ENCODE measurements at places on chromosomes 4 and X.

DNA sequence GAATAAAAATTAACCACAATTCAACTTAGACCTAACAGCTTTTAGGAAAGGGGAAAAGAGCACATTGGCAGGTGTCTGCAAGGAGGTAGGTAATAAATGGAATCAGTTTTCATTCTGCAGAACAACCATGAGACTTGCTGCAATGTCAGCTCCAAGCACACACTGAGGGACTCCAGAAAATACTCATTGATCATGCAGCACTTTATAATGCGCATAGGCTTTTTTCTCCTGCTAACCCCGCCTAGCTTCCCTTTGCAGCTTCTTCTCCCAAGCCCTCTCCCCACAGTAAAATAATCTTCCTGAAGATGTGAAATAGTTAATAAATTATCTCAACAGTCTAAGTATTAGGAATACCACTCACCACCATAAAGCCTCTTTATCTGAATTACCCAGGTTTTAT, 36.9 kb downstream of the ANKRD17 start:
- no peak for DNase-seq

GRCh38 chrX:960821-961220, 251.6 kb downstream of the CRLF2 start:
- no peak for DNase-seq

DNA sequence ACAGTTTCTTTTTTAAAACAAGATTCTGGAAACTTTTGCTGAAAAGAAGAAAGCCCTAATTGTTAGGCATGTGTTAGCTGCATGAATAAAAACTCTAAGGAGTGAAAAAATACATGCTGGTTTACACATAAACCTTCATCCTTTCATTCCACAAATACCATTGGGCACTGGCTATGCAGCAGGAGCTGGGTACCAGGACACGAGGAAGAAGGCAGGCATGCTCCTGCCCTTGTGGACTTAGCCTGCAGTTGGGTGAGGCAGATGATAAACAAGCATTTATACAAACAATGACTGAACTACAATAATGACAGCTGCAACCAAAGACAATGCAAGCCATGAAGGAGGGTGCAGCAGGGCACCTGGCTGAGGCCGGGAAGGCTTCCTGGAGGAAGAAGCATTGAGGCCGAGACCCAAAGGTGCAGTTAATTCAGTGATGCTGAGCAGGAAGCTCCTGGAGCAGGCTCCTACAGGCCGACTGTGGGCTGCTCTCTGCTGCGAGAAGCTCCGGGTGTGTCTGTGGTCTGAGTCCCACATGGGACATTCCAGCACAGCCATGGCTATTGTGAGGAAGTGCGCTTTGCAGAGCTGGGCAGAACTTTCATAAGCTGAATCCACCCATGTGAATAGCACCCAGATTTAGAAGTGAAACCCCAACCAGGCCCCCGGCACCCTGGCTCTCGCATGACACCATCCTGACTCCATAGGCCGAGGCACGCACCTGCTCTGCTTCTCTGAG, 44.0 kb upstream of the MXD4 start:
- no peak for DNase-seq

DNA sequence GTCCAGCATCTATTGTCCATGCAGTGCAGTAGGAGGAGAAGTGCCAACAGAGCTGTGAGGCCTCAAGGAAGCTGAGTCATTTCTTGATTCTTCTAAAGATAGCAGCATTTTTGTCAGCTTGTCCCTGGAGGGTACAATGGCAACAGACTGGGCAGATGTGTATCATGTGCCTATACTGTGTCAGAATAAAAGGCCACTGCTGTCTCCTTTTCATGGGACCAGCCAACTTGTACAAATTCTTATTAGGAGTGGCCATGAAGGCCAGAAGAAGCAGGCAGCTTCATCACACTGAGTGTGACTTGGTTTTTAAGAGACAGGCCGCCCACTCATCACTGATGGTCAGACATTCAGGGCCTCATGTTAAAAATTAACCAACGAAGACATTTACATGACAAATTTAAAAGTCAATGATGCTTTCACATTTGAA, 185.0 kb upstream of the FAM241A start:
- DNase-seq, result no peak

DNA sequence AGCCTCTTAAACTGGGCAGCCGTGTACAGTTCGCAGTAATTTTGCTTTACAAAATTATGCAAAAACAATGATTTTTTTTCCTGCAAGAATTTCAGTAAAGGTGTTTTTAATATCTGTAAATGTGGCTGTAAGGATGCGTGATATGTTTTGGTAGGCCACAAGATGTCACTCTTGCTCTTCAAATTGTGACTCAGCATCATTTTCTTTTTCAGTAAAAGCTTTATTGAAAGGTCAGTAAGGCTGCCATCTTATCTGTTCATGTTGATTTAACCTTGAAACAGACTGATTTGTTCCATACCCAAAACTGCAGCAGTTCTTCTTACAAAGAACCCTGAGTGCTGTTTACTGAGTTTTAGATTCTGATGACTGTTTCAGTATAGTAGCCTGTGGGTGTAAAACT, 39.9 kb downstream of the TXLNG start:
- no peak for DNase-seq

GRCh38 chrX:133869270-133869669, 116.1 kb downstream of the GPC3 start:
- DNase-seq, result no peak

DNA sequence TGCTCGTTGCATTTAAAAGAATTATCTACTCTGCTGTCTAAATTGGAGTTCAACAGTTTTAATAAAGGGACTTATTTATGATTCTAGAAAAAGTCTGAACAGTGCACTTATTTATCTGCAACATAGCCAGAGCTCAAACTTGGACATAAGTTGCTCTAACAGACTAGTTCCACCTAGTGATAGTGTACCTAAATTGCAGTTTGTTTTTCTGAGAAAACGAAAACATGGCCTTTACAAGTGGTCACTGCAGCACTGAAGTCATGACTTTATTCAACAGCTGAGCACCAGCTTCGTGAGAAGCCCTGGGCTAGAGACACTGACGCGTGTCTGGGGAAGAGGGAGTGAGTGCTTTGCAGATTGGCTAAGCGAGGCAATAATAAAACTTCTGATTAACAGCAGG, 77.3 kb upstream of the IGSF1 start:
- no peak for DNase-seq

DNA sequence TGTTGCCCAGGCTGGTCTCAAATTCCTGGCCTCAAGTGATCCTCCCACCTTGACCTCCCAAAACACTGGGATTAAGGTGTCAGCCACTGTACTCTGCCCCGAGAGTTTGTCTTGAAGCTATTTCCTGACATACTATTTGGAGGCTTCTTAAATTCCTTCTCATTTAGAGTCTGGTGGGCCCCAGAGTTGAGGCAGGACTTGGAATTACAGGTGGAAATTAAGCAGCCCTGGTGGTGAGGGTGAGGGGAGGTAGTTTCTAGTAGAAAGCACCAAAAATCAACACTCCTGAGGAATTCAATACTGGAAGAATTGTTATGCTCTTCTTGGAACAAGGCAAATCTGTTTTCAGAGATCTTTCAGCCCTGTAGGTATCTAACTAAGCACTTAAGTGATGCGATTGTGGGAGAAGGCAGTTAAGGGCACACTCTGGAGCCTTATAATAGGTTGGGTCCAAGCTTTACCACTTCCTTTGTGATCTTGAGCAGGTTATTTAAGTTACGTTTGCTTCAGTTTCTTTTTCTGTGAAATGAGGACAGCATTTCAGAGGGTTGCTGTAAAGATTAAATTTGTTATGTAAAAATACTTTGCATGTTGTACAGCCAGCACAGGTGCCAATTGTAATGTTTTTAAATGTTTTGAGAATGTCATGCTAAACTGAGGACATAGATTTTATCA, 200.7 kb downstream of the SOWAHB start:
- DNase-seq, result no peak

GRCh38 chr4:80731436-80731835, 299.1 kb upstream of the BMP3 start:
- no peak for DNase-seq

DNA sequence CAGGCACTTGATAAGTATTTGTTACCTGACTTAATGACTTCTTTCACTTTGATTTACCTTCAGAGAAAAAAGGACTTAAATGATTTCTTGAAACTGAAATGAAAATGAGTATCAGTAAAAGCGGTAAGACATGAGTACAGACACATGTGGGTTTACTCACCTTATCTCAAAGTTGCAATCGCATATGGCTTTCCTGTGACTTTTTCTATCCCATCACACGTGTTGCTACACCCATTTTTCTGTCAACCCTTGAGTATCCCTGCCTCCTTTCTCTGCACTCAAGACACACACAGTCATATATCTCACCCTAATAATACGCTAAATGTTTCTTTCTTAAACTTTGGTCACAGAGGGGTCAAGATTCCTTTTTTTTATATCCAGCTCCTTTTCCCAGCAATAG, 11.0 kb upstream of the ARHGEF38 start:
- no peak for DNase-seq

- no peak for DNase-seq
Observed at GRCh38 chr4:185093603-185094002, 49.5 kb upstream of the SLC25A4 start.

GRCh38 chrX:47595716-47596251, 13.5 kb downstream of the TIMP1 start:
- DNase-seq, result no peak

- no peak for DNase-seq
Observed at GRCh38 chrX:106263817-106264216, 95.7 kb downstream of the PWWP3B start.

DNA sequence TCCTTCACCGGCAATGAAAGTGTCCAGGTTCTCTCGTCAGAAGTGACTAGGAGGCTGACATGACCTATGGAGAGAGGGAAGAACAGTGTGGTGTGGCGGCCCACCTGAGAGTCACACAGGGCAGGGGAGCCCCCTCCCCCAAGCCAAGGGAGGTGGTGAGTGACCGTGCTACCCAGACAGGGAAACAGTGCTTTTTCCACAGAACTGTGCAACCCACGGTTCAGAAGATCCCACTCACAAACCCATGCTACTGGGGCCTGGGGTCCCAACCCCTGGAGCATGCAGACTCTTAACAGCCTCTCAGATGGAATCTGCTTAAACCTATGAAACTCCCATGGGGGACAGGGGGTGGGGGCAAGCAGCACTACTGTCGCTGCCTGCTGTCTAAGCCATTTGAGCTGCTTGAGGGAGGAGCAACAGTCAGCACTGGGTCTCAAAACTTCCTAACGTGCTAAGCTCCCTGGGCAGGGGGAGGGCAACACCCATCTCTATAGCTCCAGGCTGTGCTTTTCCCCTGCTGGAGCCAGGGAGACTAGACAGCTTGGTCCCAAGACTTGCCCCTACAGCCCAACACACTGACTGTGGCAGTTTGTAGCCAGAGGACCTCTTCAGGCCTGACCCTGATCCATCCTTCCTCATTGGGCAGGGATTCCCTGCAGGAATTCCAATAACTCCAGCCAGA, 850.4 kb upstream of the AADAT start:
- no peak for DNase-seq

- DNase-seq, result peak; percentile 45
Observed at GRCh38 chr4:37715889-37716402, 29.8 kb upstream of the RELL1 start.

DNA sequence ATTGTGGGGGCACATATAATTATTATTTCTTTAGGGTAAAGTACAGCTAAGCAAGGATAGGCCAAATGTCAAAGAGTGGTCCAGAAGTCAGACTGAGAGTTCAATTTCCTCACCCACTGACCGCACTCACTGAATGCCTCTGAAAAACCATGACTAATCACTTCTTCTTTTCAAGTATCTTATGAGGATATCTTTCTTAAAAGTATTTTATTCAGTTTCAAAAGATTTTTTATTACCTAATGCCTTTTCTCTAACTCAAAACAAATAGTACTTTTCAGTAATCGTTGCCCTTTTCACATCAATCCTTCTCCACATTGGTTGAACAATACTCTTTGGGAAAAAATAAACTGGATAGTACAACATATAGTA, 61.7 kb upstream of the CAMK2D start:
- DNase-seq, result peak; percentile 13

- no peak for DNase-seq
Observed at GRCh38 chr4:56371426-56372220, 15.7 kb downstream of the AASDH start.

- DNase-seq, result no peak
Observed at GRCh38 chr4:121535351-121535750, 154.5 kb upstream of the QRFPR start.

DNA sequence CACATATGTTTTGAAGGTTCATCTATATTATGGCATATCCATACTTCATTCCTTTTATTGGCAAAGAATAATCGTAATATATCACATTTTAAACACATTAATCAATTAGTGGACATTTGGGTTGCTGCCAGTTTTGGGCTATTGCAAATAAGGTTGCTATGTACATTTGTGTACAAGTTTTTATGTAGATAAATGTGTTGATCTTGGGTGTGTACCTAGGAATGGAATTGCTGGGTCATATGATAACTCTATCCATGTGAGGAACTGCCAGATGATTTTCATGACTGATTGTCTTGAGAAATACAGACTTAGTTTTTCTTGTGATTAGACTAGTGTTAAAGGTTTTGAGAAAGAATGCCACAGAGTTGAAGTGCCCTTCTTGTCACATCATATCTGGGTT, 99.2 kb upstream of the RAB40AL start:
- DNase-seq, result no peak

- DNase-seq, result no peak
Observed at GRCh38 chrX:153476666-153477363, 6.4 kb upstream of the HAUS7 start.

DNA sequence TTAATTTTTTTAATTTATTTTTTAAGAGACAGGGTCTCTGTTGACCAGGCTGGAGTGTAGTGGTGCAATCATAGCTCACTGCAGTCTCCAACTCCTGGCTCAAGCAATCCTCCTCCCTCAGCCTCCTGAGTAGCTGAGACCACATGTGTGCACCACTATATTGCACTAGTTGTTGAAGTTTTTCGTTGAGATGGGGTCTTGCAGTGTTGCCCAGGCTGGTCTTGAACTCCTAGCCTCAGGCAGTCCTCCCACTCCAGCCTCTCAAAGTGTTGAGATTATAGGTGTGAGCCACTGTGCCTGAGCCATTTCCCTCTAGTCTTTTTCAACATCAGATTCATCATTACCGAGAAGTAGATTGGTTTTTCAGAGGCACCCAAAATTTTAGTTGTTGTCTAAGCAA, 165.7 kb downstream of the DCLK2 start:
- DNase-seq, result no peak

GRCh38 chr4:124938836-124939235, 226.3 kb upstream of the ANKRD50 start:
- DNase-seq, result no peak
